ENCODE measurements at places on chromosomes 4 and X.

DNA sequence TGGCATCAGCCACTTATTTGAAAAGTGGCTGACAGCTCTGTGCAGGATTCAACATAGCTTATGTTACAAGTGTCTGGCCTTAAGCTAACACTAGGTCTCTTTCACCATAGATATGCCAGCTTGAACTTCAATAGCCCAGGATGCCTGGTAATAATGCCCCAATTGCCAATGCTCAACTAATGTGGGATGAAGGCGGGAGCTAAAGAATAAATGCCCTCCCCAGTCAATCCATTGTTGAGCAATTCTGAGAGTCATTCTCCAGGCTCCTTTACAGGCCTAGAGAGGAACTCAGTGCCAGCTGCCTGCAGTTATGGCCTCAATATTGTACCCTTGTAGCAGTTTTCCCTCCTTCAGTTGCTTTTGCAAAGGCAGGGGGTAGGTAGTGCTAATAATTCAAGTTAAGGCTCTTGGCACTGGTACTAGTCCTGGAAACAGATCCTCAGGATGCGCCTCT lies 460.2 kb downstream of the GABRG1 start:
- DNase-seq: no peak

DNA sequence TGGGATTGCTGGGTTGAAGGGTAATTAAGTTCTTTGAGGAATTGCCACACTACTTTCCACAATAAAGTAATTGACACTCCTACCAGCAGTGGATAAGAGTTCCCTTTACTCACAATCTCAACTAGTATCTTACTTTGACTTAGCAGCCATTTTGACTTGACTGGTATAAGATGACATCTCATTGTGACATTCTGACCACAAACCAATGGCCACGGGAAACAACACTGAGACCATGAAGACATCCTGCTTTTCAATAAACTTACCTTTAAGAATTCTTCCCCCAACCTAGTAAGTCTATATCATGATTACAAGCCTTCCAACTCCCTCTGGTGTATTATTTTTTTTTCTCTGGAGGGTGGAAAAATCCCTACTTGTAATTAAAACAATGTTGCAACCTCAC lies 66.9 kb upstream of the WDR1 start:
- DNase-seq: no peak

DNA sequence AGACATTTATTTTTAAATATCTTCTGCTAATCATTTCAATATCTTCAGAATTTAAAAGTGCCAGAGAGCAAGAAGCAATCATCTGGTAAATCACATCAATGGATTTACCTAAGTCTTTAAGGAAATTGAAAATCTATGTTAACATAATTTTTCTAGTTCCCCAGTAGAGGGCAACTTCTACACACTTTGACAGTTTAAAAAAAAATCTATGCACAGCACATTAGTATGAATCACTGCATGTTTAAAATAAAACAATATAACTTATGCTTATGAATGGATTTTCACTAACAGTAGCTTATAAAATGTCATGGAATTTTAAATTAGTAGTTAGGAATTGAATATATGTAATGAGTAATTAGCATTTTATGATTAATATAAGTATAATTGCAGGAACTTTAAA lies 126.5 kb downstream of the REELD1 start:
- peak; percentile 42 for DNase-seq

GRCh38 chr4:25133132-25133531 lies 27.1 kb downstream of the SEPSECS start:
- no peak for DNase-seq

- peak; percentile 77 for DNase-seq
These were observed 173.6 kb upstream of the MED14 start for GRCh38 chrX:40908857-40909475.

GRCh38 chrX:2928583-2929434 lies at the start of gene ARSD:
Gene ARSD (minus strand): TSS chrX:2929339. CDS start chrX:2929275, 64 bp downstream.
- peak; percentile 87 for DNase-seq

GRCh38 chrX:139929876-139930275 lies 3.0 kb downstream of the ATP11C start:
- DNase-seq: no peak

GRCh38 chr4:48255072-48255958 lies 14.3 kb downstream of the TEC start:
- no peak for DNase-seq

All from fibroblast of upper back skin (primary cell).